ENCODE measurements at places on chromosomes 4 and X.

GRCh38 chr4:100517864-100518341 is at the start of gene EMCN:
Gene EMCN (minus strand): TSS chr4:100518022. CDS start chr4:100517914, 108 bp downstream.
- DNase-seq = no peak

GRCh38 chr4:16516796-16517439 is 290.6 kb upstream of the TAPT1 start:
- DNase-seq = peak; percentile 59

DNA sequence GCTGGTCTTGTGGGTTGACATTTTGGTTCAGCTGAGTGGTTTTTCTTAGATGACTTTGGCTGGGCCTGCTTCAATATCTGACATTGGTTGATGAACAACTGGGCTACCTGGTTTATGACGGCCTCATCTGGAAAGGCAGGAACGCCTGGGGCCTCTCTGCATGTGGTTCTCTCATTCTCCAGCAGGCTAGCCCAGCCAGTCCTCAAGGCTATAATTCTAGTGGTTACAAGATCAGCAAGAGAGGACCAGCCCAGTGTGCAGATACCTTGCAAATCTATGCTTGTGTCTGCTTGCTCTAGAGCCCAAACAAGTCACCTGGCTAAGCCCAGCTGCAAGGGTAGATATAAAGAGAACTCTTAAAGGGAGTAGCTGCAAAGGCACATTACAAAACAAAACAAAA is 214.2 kb upstream of the PUDP start:
- DNase-seq = no peak

- DNase-seq = no peak
Measured at GRCh38 chrX:124208660-124209059, 123.8 kb upstream of the TEX13D start.

GRCh38 chrX:40457406-40457805 is 123.4 kb upstream of the ATP6AP2 start:
- DNase-seq = no peak

DNA sequence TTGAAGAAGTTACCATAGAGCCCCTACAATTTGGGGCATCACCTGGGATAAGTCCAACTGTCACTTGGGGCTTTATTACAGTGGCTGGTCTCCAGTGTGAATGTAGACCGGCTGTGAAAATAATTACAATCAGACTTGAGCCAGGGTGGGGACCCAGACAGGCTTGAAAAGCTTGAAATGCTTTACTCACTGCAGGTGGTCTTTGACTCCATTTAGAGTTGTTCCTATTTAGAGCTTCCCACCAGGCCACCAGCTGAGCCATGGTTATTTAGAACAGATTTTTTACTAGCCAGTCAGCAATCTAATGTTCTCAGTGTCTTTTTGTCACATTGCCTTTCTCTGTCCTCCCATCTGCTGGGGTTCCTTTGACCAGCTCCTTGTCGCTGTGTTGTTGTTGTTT is 5.7 kb downstream of the ARHGAP10 start:
- no peak for DNase-seq

- no peak for DNase-seq
Measured at GRCh38 chr4:174928575-174929253, 10.6 kb downstream of the ADAM29 start.

- DNase-seq = no peak
Measured at GRCh38 chrX:19577181-19577810, 62.0 kb upstream of the MAP3K15 start.

DNA sequence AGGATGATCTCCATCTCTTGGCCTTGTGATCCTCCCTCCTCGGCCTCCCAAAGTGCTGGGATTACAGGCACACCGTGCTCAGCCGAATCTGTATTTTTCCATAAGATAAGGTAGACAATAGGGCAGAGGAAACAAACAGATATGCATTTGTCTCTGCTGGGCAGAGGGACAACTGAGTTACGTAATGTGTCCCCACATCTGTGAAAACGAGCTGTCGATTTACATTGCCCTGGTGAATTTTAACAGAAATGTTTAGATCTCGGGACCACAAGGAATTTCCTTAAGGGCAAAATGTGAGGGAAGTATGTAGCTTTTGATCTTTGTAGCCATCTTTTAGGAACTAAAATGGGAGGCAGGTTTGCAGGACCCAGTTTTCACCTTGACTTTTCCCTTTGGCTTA is 189.7 kb downstream of the TRIML1 start:
- no peak for DNase-seq

GRCh38 chrX:11381464-11381863 is 88.3 kb downstream of the AMELX start:
- DNase-seq = peak; percentile 43

- DNase-seq = no peak
Measured at GRCh38 chr4:11218692-11219091, 210.0 kb downstream of the HS3ST1 start.

GRCh38 chrX:23764188-23764984 is 18.6 kb upstream of the SAT1 start:
- DNase-seq = no peak

- DNase-seq = no peak
Measured at GRCh38 chrX:123185721-123186120, 1.6 kb downstream of the GRIA3 start.

GRCh38 chr4:162959046-162959445 is 207.6 kb downstream of the NAF1 start:
- peak; percentile 15 for DNase-seq

DNA sequence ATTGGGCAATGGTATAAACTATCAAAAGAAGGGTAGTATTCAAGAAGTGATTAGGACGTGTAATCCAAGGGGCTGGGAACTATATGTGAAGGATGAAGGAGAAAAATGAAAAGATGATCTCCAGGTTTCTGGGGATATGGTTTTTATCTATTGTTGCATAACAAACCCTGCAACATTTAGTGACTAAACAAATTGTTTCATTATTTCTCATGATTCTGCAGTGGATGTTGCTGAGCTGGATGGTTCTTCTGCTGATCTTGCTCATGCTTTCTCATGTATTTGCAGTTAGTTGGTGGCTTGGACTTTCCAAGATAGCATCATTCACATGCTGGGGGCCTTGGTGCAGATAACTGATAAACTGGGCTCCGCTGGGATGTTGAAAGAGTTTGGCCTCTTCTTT is 29.1 kb downstream of the PHOX2B start:
- no peak for DNase-seq

DNA sequence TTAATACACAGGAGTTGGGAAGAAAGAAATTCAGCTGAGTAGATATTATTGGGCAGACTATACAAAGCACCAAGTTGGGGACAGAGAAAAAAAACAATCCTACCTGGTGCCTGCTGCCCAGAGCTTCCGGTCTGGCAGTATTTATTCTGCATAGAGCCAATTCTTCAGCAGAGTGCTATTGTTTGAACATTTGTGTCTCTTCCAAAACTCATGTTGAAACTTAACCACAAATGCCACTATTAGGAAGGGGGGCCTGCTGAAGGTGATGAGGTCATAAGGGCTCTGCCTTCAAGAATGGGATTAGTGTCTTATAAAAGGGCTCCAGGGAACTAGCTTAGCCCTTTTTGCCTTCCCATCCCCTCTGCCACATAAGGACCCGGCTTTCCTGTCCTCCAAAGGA is 136.2 kb downstream of the EVC2 start:
- DNase-seq = no peak

GRCh38 chr4:140076307-140076706 is 77.7 kb downstream of the MAML3 start:
- no peak for DNase-seq

GRCh38 chr4:75071317-75071716 is 138.4 kb downstream of the PARM1 start:
- DNase-seq = no peak

GRCh38 chr4:80806472-80806871 is 224.0 kb upstream of the BMP3 start:
- DNase-seq = no peak

DNA sequence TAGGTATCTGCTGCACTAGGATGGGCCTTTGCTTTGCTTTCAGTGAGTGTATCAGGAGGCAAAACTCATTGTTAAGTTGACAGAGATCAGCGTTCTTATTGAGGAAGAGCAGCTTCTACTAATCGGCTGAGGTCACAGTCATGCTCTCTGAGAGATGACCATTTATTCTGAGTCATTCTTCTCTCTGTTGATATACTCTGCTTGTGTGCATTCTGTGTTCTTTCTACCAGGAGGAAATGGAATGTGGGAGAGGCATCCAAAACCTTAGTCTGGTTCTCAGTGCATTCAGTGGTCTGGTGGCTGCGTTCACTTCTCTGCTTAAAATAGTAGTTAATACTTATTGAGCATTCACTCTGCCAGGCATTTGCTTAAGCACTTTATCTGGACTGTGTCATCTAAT is 66.2 kb downstream of the RRAGB start:
- no peak for DNase-seq

DNA sequence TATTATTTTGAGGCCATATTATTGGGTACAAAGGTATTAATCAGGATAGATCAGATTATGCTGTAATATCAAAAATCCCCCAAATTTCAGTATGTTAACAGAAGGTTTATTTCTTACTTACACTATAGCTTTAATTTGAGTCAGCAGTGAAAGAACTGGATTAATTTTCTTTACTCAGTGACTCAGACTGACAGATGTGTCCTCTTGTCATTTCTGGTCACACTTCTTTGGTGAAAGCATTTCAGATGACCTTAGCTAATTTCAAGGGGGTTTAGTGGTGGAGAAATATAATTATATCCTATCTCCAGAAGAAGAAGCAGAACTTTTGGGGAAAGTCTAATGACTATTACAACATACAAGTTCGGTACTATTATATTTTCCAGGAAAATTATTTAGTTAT is 12.4 kb downstream of the DDIT4L start:
- DNase-seq = no peak

DNA sequence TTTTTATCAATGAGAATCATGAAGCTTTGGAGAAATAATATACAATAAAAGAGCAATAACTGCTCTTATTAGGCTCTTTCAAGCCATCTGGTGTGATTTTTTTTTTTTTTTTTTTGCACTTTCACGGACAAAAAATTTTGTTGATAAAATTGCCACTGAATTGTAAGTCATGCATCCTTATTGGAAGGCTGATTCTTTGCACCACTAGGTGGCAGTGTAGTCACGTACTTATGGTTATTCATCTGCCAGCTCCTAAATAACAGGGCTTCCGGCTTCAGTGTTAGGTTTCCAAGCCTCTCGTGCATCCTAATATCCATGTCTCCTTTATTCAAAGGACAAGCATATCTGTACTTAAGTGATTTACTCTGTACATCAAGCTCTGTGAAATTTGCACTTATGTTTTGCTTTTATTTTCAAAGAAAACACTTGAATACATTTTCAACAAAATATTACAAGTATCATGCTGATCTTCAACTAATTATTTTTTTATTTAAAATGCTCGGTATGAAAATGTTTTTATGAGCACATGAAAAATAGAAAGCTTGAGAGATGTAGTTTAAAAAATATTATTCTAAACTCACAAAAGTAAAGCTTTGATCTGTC is 1578.3 kb upstream of the TENM3 start:
- DNase-seq = peak; percentile 82

DNA sequence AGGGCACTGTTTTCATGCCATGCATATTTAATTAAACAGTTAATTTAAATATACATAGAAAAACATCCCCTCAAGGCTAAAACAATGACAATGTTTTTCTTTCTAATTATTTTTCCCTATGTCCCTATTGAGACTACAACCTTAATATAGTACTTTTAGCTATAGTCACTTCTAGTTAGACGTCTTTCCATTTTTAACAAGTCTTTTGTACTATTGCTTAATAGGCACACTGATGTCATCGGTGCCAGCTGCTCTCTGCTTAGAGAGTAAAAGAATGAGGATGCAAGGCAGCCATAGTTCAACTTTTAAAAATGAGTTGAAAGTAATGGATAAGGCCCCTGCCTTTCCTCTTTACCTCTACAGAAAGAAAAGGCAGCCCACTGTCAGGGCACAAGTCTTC is 191.1 kb downstream of the KCTD8 start:
- DNase-seq = no peak

DNA sequence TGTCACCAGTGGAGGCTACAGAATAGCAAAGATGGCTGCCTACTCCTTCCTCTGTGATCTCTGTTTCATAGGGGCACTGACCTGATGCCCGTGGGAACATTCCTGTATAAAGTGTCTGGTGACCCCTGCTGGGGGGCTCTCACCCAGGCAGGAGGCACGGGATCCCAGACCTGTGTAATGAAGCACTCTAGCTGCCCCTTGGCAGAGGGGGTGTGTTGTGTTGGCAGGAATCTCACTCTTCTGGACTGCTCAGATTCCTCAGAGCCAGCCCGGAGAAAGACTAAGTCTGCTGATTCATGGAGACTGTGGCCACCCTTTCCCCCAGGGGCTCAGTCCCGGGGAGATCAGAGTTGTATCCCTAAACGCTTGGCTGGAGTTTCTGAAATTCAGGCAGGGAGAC is 648.3 kb downstream of the SPRY1 start:
- no peak for DNase-seq

DNA sequence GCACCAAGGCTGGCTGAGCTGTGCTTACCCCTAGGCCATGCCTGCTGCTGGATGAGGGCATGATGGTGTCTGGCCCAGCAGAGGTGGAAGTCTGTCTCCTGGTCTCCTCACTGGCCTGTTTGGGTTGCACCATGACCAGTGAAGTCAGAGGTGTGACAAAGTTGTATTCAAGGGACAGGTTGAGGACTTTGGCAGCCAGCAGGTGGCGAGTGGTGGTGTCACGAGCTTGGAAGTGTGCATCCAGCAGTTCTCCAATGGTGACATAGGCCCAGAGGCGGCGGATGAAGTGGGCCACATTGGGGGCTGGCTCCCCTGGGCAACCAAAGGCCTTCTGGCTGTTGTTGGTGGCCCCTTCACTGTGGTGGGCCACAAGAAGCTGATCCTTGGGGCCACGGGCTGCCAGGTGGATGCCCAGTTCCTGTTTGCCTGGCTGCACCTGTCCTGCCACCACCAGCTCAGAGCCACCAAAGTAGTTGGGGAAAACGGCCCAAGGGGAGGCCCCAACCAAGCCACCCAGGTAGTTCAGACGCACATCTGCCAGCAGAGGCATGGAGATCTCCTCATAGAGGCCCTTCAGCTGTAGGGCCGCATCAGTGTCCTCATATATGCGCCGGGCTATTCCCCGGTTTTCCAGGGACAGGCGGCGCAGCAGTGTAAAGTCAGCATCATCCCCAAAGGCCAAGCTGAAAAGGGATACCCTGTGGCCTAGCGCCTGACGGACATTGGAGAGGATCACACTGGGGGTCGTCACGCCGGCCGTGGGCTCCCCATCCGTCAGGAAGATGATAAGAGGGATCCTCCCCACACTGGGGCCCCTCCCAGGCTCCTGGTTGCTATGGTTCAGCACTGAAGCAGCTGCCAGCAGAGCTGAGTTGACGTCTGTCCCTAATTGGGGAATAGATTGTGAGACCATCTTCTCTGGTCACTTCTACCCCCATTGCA is 39.7 kb downstream of the ITIH6 start:
- DNase-seq = no peak

DNA sequence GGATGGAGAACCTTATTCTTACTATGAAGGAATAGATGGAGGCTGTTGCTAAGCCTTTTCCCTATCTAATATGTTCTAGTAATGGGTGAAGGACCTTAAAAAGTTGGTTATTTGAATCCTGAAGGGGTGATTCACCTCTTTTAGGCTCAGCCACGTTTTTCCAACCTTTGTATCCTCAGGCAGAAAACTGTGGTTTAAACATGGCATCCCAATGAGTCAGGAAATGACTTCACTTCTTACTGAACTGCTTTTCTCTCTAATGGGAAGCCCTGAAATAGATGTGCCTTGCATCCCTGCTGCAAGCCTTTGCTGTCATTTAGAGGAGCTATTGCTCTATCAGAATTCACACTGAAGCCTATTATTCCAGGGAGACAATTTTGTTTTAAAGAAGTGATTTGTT is 191.0 kb upstream of the ARX start:
- no peak for DNase-seq

All from SK-N-DZ (cell line).